ENCODE measurements at places on chromosomes 1 and 21.

DNA sequence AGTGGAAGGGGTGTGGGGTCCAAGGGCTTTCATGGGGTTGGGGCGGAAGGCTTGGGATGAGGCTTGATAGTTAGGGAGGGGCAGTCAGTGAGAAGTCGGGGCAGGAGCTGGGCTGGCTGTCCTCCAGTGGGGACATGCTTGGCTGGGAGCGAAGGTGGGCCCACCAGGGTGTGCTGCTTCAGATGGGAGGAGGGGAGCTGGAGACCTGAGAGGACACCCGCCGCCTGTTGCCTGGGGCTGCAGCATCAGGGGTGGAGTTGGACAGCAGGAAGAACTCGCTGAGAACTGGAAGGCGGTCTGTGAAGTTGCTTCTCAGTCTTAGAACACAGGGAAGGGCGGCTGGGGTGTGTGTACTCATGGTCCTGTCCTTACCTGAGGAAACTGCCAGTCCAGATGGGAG, 1.6 kb downstream of the THEM5 start:
- DNase-seq: no peak
- no peak overlapping the region for H3K27ac ChIP-seq
- H3K36me3 ChIP-seq: no peaks in the 10 kb centered on the region
- peaks cover under 1% of the 10 kb centered on the region for H3K4me1 ChIP-seq

DNA sequence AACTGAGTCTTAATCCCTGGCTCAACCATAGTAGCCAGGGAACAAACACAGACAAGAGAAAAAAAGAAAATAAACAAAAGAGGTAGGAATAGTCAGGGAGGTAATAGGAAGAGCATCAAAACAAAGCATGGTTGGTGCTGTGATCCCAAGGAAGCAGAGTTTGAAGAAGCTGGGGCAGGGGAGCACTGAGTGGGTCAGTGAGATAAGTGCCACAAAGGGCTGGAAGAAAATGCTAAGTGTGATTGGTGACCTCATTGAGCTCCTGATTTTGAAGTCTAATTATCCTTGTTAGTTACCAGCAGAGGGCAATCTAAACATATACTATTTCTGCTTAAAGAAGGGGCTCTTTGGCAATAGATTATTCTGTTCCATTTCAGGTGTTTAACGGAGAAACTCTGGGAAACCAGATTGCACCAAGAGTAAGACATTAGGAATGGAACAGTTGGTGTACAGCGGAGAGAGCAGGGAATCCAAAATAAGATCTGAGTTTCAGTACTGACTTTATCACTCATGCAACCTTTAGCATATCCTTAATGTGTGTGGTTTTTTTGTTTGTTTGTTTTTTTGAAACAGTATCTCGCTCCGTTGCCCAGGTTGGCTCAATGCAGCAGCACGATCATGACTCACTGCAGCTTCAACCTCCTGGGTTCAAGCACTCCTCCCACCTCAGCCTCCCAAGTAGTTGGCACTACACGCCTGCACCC, 30.7 kb upstream of the KIAA1614 start:
- no peaks in the 10 kb centered on the region for H3K27me3 ChIP-seq
- H3K4me3 ChIP-seq: no peak overlapping the region
- H3K4me1 ChIP-seq: peaks cover 9% of the 10 kb centered on the region
- no peak overlapping the region for H3K27ac ChIP-seq
- DNase-seq: peak; percentile 51
- H3K36me3 ChIP-seq: no peaks in the 10 kb centered on the region

DNA sequence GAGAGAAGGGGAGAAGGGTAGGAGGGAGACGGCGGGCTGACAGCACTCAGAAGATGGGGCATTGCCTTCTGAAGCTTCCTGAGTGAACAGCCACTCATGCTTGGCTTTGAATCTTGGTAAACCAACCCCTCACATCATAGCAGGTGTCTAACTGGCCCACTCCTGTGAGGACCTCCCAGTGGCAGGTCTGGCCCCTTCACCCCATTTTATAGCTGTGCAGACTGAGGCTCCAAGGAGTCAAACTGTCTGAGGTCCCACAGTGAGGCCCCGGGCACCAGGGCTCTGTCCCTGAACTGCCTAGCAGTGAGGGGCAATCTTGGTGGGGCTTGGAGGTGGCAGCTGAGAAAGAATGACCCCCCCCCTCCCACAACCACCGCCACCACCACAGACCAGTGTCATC, 41.0 kb downstream of the SDC3 start:
- H3K4me1 ChIP-seq: no peaks in the 10 kb centered on the region
- DNase-seq: no peak
- H3K36me3 ChIP-seq: peaks cover 4% of the 10 kb centered on the region
- H3K4me3 ChIP-seq: no peak overlapping the region
- no peaks in the 10 kb centered on the region for H3K27me3 ChIP-seq

DNA sequence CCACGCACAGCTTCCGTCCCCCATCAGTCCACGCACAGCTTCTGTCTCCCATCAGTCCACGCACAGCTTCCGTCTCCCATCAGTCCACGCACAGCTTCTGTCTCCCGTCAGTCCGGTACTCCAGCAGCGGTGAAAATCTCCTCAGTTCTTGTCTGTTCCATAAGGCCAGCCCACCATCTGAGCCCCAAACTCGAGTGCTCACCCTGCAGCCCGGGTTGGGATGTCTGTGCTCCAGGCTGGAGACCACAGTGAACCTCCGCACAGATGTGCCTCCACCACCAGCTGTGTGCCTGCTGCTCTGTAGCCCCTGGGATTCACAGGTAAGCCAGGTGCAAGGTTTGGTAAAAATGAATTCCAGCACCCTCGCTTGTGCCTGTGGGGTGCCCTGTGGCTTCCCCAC, 258.6 kb downstream of the NPHP4 start:
- peaks cover 74% of the 10 kb centered on the region for H3K27me3 ChIP-seq
- no peak overlapping the region for H3K27ac ChIP-seq
- H3K4me1 ChIP-seq: no peaks in the 10 kb centered on the region
- H3K4me3 ChIP-seq: no peak overlapping the region

DNA sequence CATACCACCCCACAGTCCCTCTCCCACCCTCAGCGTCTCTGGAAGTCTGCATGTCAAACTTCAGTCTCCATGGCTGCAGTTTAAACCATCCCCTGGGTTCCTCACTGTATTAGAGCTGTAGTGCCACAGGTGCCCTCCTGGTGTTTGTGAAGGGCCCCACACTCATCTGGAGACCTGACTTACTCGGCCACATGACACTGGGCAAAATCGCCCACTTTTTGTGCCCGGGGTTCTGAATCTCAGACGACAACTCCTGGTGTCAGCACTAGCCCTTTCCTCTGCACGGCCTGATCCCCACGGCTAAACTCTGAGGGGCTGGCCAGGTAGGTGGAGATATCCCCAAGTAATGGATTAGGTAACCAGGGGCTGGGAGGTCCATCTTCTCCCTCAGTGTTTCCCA, 6.5 kb downstream of the INKA2 start:
- H3K27me3 ChIP-seq: no peaks in the 10 kb centered on the region
- no peak overlapping the region for H3K27ac ChIP-seq
- H3K4me3 ChIP-seq: no peak overlapping the region
- DNase-seq: no peak
- H3K4me1 ChIP-seq: no peaks in the 10 kb centered on the region
- H3K36me3 ChIP-seq: no peaks in the 10 kb centered on the region

DNA sequence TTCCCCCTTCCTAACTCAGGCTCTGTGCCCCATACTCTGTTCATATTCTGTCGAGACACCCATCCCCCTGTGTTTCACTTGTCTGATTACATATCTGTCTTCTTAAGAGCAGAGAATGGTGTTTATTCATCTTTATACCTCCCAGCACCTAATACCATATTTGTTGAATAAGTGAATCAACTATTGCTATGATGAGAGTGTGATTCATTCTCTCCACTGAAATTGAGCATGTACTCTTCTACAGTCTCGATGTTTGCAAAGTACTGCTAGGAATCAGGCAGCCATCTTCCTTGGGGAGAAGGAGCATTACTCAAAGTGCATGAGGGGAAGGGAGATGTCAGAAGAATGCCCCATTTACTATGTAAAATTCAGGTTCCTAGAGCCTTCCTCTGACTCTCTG, 27.0 kb downstream of the TBX15 start:
- H3K27me3 ChIP-seq: no peaks in the 10 kb centered on the region
- no peak overlapping the region for H3K4me3 ChIP-seq
- H3K27ac ChIP-seq: peak overlapping the region; percentile 96
- H3K36me3 ChIP-seq: no peaks in the 10 kb centered on the region
- H3K4me1 ChIP-seq: peaks cover 29% of the 10 kb centered on the region
- DNase-seq: peak; percentile 62

DNA sequence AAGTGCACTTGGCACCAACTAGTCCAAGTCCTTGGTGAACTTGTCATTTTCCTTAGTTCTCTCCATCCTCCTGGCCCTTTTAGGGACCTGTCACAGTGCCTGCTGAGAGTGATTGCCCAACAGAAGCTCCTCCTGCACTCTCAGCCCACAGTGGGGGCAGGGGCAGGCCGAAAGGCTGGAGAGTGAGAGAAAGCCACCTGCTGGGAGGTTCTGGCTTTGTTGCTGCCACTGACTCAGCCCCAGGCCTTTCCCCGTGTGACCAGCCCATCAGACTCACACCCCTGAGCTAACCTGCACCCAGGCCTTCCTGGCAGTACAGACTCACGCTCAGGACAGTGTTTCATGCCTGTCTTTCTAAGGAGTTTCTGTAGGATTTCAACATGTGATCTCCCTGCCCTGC, 17.1 kb upstream of the PROK1 start:
- H3K27me3 ChIP-seq: peaks cover 32% of the 10 kb centered on the region
- peak; percentile 75 for DNase-seq
- no peaks in the 10 kb centered on the region for H3K4me1 ChIP-seq
- no peak overlapping the region for H3K4me3 ChIP-seq
- no peak overlapping the region for H3K27ac ChIP-seq

GRCh38 chr1:40651138-40651857, 14.2 kb downstream of the RIMS3 start:
- H3K4me1 ChIP-seq: peaks cover 20% of the 10 kb centered on the region
- H3K4me3 ChIP-seq: no peak overlapping the region
- H3K36me3 ChIP-seq: no peaks in the 10 kb centered on the region
- peak; percentile 55 for DNase-seq
- H3K27me3 ChIP-seq: no peaks in the 10 kb centered on the region
- H3K27ac ChIP-seq: no peak overlapping the region

GRCh38 chr1:15660151-15660550, 24.0 kb upstream of the PLEKHM2 start:
- DNase-seq: no peak
- no peak overlapping the region for H3K4me3 ChIP-seq

- no peaks in the 10 kb centered on the region for H3K36me3 ChIP-seq
- no peak overlapping the region for H3K4me3 ChIP-seq
- no peak for DNase-seq
- no peaks in the 10 kb centered on the region for H3K27me3 ChIP-seq
Measured at GRCh38 chr1:19035377-19036040, 79.0 kb upstream of the IFFO2 start.

GRCh38 chr1:99659755-99660210, 13.9 kb downstream of the PALMD start:
- H3K27me3 ChIP-seq: no peaks in the 10 kb centered on the region
- peak overlapping the region; percentile 11 for H3K4me3 ChIP-seq
- no peaks in the 10 kb centered on the region for H3K36me3 ChIP-seq
- DNase-seq: peak; percentile 94

GRCh38 chr1:21301794-21302440, 11.7 kb upstream of the ECE1 start:
- DNase-seq: no peak
- no peaks in the 10 kb centered on the region for H3K27me3 ChIP-seq
- H3K4me3 ChIP-seq: no peak overlapping the region
- H3K27ac ChIP-seq: no peak overlapping the region

- H3K36me3 ChIP-seq: no peaks in the 10 kb centered on the region
- H3K4me3 ChIP-seq: peak overlapping the region; percentile 92
- no peak for DNase-seq
- peaks cover 33% of the 10 kb centered on the region for H3K4me1 ChIP-seq
Measured at GRCh38 chr1:25433389-25434186, 2.9 kb downstream of the MACO1 start.

DNA sequence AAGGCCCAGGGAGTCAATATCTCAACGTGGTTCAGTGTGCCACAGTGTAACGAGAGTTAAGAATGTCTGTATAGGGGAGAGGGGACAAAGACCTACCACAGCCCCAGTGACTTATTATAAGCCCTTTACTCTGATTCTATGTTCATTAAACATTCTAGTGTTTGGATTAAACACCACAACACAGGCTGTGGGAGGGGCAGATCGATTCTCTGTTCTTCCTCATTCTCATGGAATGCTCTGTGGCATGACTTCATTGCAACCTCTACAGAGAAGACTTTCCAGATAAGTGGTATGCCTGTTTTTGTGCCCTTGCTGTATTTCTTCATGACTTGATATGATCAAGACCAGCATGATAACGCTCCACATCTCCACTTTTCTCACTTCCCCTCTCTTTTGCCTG, 39.0 kb upstream of the CD5L start:
- H3K27me3 ChIP-seq: peaks cover 17% of the 10 kb centered on the region
- no peak overlapping the region for H3K27ac ChIP-seq
- no peaks in the 10 kb centered on the region for H3K36me3 ChIP-seq
- no peaks in the 10 kb centered on the region for H3K4me1 ChIP-seq
- no peak for DNase-seq

DNA sequence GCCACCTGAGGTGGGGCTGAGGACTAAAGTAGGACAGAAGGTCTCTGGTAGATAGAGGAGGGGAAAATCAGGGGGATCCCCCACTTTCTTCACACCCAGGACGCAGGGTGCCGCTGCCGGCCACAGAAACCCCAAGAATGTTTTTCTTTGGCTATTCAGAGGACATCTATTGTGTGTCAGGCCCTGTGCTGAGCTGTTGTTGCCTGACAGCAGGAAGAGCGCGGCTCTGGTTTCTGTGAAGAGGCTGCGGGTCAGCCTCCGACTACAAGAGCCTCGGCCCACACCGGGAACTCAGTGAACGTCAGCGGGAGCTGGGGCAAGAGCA, 407 bp upstream of the PIGV start:
- H3K27me3 ChIP-seq: no peaks in the 10 kb centered on the region
- H3K4me3 ChIP-seq: peak overlapping the region; percentile 77
- DNase-seq: no peak
- peak overlapping the region; percentile 90 for H3K27ac ChIP-seq
- peaks cover 11% of the 10 kb centered on the region for H3K36me3 ChIP-seq

GRCh38 chr21:38913120-38913892, 107.6 kb downstream of the ETS2 start:
- peak; percentile 85 for DNase-seq
- H3K36me3 ChIP-seq: no peaks in the 10 kb centered on the region
- no peaks in the 10 kb centered on the region for H3K27me3 ChIP-seq
- H3K4me3 ChIP-seq: peak overlapping the region; percentile 50
- H3K4me1 ChIP-seq: peaks cover 57% of the 10 kb centered on the region

- no peak for DNase-seq
- no peaks in the 10 kb centered on the region for H3K27me3 ChIP-seq
- H3K36me3 ChIP-seq: no peaks in the 10 kb centered on the region
- H3K4me1 ChIP-seq: peaks cover 10% of the 10 kb centered on the region
- H3K27ac ChIP-seq: no peak overlapping the region
- H3K4me3 ChIP-seq: no peak overlapping the region
Measured at GRCh38 chr1:209484429-209484828, 99.1 kb upstream of the CAMK1G start.
